SW480 (cell line): ENCODE measurements at places on chromosomes 2 and 18.

- no peak for DNase-seq
Observed at GRCh38 chr2:83602753-83603152, 856.3 kb downstream of the SUCLG1 start.

- DNase-seq: peak; percentile 47
Observed at GRCh38 chr2:230798769-230799399, 65.9 kb upstream of the ITM2C start.

GRCh38 chr2:149360106-149360505 lies 29.7 kb downstream of the LYPD6 start:
- DNase-seq: no peak

GRCh38 chr2:164810843-164811242 lies 30.8 kb downstream of the COBLL1 start:
- no peak for DNase-seq

- peak; percentile 34 for DNase-seq
Observed at GRCh38 chr2:28274911-28275685, 117.6 kb upstream of the FOSL2 start.

GRCh38 chr2:173972636-173973035 lies 7.5 kb upstream of the SP3 start:
- DNase-seq: peak; percentile 34

DNA sequence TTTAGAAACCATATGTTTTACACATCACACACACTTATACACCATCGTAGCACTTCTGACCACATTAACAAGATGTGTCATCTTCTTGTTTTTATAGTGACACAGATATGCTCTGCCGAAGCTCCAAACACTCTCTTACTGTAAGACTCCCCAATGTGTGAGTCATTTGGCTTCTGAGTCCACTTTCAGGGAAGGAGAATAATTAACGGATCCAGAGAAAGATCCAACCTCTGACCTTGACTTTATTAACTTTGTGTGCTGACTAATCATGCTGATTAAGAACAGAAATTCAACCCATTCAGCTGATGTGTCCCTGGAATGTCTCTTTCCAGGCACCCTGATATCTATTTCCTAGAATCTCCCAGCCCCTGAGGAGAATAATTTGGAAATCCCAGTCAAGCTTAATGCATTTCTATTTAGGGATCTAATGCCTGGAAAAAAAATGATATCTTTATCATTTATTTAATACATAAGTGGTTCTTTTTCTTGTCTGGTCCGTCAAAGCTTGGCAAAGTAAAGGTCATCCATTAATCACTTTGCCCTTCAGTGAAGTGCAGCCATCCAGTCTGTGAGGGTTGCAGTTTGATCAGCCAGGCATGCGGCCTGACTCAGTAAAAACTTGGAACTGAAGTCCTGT lies 615.8 kb upstream of the SYT4 start:
- DNase-seq: no peak

- DNase-seq: no peak
Observed at GRCh38 chr2:240995041-240996021, 3.1 kb upstream of the SNED1 start.

DNA sequence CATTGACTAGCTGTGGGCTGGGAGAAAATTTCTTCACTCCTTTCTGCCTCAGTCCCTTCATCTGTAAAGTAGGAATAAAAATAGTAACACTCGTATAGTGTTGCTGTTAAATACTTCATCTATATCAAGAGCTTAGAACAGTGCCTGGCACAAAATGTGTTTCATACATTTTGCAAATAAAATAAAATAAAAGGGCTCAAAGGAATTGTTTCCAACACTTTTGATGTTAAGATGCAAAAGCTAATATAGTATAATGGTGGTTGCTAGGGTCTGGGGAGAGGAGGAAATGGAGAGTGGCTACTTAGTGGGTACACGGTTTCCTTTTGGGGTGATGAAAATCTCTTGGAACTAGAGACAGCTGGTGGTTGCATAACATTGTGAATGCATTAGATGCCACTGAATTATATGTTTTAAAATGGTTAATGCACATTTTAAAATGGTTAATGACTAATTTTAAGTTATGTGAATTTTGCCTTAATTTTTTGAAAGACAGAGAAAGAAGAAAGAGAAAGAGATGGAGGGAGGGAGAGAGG lies 542.1 kb upstream of the ID2 start:
- DNase-seq: no peak
